ENCODE measurements at places on chromosomes 3 and 15. TPM values are rescaled to one million over a fixed set of nuclear protein-coding genes. Genes with fewer than 3 reads are reported as not detected.

- H3K4me3 ChIP-seq: no peak overlapping the region
- peaks cover 12% of the 10 kb centered on the region for H3K4me1 ChIP-seq
- no peaks in the 10 kb centered on the region for H3K27me3 ChIP-seq
- DNase-seq: no peak
- no peak overlapping the region for H3K27ac ChIP-seq
Observed at GRCh38 chr3:156619376-156619775, 55.0 kb upstream of the TIPARP start.

Gene ZNF774
- total RNA-seq: 5.4 TPM

Gene GOLGA6L7
- not detected for total RNA-seq

GRCh38 chr3:122825460-122825859 lies 30.6 kb downstream of the SLC49A4 start:
- H3K27me3 ChIP-seq: no peaks in the 10 kb centered on the region
- peak overlapping the region; percentile 6 for H3K27ac ChIP-seq
- no peak for DNase-seq
- H3K4me1 ChIP-seq: no peaks in the 10 kb centered on the region
- no peak overlapping the region for H3K4me3 ChIP-seq
- no peaks in the 10 kb centered on the region for H3K36me3 ChIP-seq

Gene SLC28A2
- not detected for total RNA-seq

Gene PLA2G4B
- total RNA-seq: 9.3 TPM

GRCh38 chr3:146476094-146476740 lies 6.9 kb upstream of the PLSCR2 start:
- DNase-seq: no peak
- H3K27ac ChIP-seq: no peak overlapping the region
- H3K27me3 ChIP-seq: no peaks in the 10 kb centered on the region

GRCh38 chr3:190053919-190054672 lies 66.6 kb downstream of the P3H2 start:
- H3K4me3 ChIP-seq: no peak overlapping the region
- no peaks in the 10 kb centered on the region for H3K4me1 ChIP-seq
- no peaks in the 10 kb centered on the region for H3K36me3 ChIP-seq
- no peak for DNase-seq

- no peaks in the 10 kb centered on the region for H3K4me1 ChIP-seq
- H3K27me3 ChIP-seq: no peaks in the 10 kb centered on the region
- H3K4me3 ChIP-seq: no peak overlapping the region
Observed at GRCh38 chr3:183349421-183350157, 78.8 kb downstream of the MCF2L2 start.

GRCh38 chr15:101250873-101251829 lies 697 bp downstream of the CHSY1 start:
- no peaks in the 10 kb centered on the region for H3K27me3 ChIP-seq
- no peak for DNase-seq
- peaks cover 64% of the 10 kb centered on the region for H3K4me1 ChIP-seq
- peak overlapping the region; percentile 89 for H3K4me3 ChIP-seq
- no peaks in the 10 kb centered on the region for H3K36me3 ChIP-seq

DNA sequence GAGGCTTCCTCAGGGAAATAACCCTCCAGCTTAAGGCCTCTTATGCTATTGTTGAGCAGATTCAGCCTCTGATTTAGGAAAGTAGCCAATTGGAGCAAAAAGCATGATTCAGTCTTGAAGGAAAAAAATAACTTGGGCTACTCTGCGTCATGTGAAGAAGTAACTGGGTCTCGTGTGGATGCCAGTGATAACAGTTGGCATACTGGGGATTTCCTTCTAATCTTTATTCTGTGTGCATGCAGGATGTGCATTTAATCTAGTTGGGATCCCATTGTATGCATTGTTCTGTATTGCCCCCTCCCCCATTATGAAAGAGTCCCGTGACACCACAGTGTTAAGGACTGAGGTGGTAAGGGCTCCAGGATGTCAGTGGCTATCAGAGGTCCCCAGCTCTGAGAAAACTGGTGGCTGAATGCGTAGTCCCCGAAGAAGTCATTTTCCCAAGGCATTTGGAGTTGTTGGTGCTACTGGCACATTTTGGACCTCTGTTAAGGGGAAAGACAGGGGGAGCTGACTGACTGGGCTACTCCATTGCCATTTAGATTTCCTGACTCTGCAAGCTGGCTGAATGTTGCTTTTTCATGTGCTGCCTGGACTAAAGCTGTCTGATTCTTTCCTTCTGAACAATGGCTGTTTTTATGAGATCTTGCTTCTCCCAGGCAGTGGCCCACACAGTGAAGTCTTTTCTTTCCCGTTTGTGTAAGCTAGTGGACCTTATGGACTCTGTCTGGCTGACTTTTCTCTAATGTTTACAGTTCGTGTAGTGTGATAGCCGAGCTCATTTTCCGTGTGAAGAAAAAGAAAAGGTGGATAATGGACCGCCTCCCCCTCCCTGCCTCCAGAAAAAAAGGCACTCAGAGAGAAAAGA lies 38.4 kb upstream of the TRAK1 start:
- no peaks in the 10 kb centered on the region for H3K27me3 ChIP-seq
- H3K4me1 ChIP-seq: peaks cover 15% of the 10 kb centered on the region
- H3K4me3 ChIP-seq: no peak overlapping the region
- DNase-seq: no peak

GRCh38 chr3:54067055-54067698 lies 55.2 kb upstream of the CACNA2D3 start:
- no peaks in the 10 kb centered on the region for H3K36me3 ChIP-seq
- H3K4me3 ChIP-seq: no peak overlapping the region
- no peak overlapping the region for H3K27ac ChIP-seq
- no peak for DNase-seq
- H3K4me1 ChIP-seq: no peaks in the 10 kb centered on the region
